ENCODE measurements at places on chromosomes 2 and 18. TPM values are rescaled to one million over a fixed set of nuclear protein-coding genes. Genes with fewer than 3 reads are reported as not detected.

LPIN2 gene
- 31.0 TPM for total RNA-seq

MEP1B gene
- not detected for total RNA-seq

DNA sequence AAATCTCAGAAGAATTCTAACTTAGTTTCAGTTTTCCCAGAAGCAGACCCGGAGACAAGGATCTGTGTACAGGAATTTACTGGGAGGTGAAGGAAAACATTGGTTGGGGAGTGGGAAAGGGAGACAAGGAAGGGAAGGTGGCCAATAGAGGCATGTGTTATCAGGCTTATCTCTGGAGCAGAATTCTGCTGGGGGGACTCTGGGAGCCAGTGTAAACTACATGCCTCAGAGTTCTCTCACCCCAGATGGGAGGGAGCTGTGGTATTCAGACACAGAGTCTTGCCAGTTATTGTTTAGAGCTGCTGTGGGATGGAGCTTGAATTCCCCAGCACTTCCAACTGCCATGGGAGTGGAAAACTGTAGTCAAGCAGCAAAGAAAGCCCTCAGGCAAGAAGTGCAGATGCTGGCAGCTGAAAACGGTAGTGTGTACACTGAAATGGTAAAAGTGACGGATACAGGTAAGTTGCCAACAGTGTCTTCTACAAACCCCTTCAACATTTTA, 19.0 kb downstream of the DNPEP start:
- no peak for DNase-seq

- DNase-seq = no peak
Measured at GRCh38 chr2:96970910-96971309, 15.5 kb downstream of the FAM178B start.

DNA sequence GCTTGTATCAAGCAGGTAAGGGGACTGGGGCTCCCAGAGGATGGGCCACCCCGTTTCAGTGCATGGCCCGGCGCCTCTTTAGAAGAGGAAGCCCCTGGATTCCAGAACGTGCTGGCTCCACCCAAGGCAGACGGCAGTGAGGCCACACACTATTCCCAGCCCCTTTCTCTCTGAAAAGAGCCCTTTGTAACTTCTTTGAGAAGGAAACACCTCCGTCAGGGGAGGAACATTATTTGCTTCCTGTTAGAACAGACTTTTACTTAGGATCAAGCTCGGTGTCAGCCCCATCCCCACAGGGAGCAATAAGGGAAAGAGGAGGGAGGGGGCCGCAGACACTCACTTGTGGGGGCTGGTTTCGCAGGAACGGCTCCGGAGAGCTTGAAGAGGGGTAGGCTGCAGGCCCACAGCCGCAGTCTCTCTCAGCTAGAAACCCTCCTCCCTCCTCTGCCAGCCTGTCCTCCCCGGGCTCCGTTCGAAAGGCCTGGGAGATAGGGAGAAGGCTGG, 49.6 kb upstream of the RMDN2 start:
- no peak for DNase-seq

DNA sequence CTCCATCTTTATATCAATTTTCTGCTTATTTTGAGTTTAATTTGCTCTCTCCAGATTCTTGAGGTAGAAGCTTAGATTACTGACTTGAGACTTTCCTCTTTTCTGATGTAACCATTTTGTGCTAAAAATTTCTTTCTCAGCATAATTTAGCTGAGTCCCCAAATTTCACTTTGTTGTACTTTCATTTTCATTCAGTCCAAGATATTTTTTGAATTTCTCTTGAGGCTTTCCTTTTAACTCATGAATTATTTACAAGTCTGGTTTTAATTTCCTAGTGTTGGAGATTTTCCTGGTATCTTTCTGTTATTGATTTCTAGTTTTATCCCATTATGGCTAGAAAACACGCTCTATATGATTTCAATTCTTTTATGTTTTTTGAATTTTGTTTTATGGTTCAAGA, 144.7 kb upstream of the PGAP1 start:
- DNase-seq = no peak

- DNase-seq = peak; percentile 5
Measured at GRCh38 chr2:39851651-39852110, 72.6 kb upstream of the THUMPD2 start.
